ENCODE measurements at places on chromosomes 4 and X.

DNA sequence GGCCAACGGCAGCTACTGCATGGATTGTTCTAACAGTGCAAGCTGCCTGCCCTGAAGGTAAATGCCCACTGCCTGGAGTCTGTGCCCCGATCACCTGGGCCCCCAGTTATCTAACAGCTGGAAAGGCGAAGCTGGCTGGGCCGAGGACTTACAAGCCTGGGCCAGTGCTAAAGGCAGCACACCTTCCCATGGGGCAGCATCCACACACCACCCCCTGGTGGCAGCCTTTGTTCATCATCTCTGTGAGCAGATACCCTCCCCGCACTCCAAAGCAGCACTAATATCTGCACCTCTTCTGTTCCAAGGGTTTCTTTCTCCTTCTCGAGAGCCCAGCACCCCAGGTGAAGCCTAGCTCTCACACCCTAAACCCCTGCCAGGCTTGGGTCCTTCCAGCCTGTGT lies 7.6 kb downstream of the SLC2A9 start:
- DNase-seq = peak; percentile 78

DNA sequence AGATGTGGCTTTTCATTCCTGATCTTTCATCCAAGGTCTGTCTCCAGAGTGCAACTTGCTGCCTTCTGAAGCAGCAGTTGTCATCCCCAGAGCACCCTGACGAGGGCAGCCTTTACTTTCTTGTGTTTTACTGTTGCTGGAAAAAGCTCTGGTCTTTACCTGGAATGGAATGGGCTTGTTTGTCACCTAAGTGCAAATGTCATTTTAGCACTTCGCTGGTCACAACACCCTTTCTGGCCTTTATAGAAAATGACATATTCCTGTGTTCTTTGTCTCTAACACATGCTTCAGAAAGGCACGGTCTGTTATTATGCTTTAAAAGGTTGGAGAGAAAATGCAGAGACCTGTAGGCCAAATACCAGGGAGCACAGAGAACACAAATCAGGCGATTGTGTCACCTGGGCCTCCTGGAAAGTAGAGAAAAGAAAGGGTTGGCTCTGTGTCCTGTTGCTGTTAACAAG lies 332.7 kb upstream of the IGFBP7 start:
- peak; percentile 24 for DNase-seq

- DNase-seq = no peak
These were observed 218.9 kb downstream of the NAP1L3 start for GRCh38 chrX:93454509-93454908.

- DNase-seq = no peak
These were observed 646.5 kb upstream of the ACTRT1 start for GRCh38 chrX:128698573-128699181.

- no peak for DNase-seq
These were observed 72.2 kb upstream of the STOX2 start for GRCh38 chr4:183832776-183833450.

- DNase-seq = no peak
These were observed 58.3 kb downstream of the PDHA2 start for GRCh38 chr4:95898226-95898625.

DNA sequence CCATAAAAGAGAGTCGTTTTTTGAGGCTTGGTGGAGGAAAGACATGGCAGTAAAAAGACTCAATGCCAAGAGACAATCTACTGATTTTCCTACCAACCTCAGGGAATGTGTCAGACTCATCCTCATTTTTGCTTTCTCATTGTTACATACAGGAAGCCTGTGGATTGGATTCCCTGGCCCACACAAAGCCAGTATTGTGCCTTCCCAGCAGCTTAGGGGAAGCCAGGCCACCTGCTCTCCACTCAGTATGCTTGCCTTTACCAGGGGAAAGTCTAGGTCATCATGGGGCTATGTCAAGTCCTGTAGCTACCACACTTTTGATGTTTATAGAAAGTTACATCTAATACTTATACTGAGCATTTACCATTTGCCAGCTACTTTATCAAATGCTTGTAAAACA lies 11.0 kb downstream of the BMX start:
- no peak for DNase-seq

Measured in colonic mucosa (tissue), 4 donors.